Neuronal stem cell (in vitro differentiated cells): ENCODE measurements at places on chromosomes 3 and 15.

DNA sequence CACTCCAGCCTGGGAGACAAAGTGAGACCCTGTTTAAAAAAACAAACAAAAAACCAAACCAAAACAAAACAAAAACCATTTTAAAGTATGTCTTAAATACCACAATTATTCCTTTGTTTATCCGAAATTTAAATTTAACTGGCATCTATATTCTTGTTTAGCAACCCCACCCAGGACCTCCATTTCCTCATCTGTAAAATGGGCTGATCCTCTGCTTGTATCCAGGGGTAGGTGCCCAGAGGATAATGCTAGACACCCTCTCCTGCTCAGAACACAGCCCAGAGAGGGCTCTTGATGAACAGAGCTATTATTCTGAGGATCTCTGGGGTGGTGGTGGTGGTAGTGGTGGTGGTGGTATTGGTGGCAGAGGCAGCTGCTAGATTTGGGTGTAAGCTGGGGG lies 9.8 kb downstream of the SH2D7 start:
- DNase-seq = no peak

- DNase-seq = no peak
Observed at GRCh38 chr3:139132976-139133375, 88.3 kb upstream of the PRR23C start.

GRCh38 chr3:135157045-135157740 lies 362.1 kb downstream of the EPHB1 start:
- no peak for DNase-seq

DNA sequence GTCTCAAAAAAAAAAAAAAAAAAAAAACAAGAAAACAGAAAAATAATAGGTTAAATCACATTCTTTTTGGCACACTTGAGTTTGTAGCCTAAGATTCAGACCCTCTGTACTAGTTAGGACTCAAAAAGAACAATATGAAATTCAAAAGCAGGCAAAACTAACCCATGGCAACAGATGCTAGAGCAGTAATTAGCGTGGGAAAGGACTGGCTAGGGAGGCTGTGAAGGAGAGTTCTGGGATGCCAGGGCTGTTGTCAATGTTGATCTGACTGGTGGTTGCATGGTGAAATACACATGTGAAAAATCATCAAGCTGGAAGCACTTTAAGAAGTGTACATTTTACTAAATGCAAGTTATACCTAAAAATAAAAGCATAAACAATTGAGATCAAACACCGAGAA lies 35.6 kb downstream of the KLHL6 start:
- no peak for DNase-seq

DNA sequence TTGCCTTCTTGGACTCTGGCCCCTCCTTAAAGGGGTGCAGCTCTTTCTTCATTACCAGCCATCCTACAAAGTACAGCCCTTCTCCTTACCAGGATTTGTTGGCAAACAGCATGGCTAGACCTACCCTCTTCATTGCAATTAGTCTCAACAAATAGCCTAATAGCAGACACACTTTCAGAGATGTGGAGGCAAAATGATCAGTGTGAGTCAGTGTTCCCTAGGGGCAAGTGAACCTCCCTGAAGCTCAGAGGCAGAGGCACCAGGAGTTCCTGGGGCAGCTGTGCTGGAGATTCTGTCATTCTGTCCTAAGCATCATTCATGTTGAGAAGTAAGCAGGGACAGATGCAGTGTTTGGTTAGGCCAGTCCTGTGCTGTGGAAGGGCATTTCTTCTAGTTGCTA lies 14.6 kb upstream of the MECOM start:
- DNase-seq = no peak
